HCT116 (cell line): ENCODE measurements at places on chromosomes 2 and 18. TPM values are rescaled to one million over a fixed set of nuclear protein-coding genes. Genes with fewer than 3 reads are reported as not detected.
A peak's percentile ranks its signal among the peaks of the same experiment; 100 is the strongest.

- H3K4me3 ChIP-seq: no peak overlapping the region
- H3K27ac ChIP-seq: no peak overlapping the region
These were observed 124.9 kb downstream of the ALK start for GRCh38 chr2:29796446-29796845.

GRCh38 chr18:3062798-3063680 is 50.1 kb upstream of the LPIN2 start:
- peak; percentile 13 for DNase-seq
- H3K4me3 ChIP-seq: no peak overlapping the region
- no peaks in the 10 kb centered on the region for H3K4me1 ChIP-seq
- H3K27me3 ChIP-seq: no peaks in the 10 kb centered on the region

GRCh38 chr2:47720036-47720435 is 62.9 kb upstream of the MSH6 start:
- no peak for DNase-seq
- no peaks in the 10 kb centered on the region for H3K4me1 ChIP-seq
- no peak overlapping the region for H3K4me3 ChIP-seq
- no peaks in the 10 kb centered on the region for H3K36me3 ChIP-seq
- no peak overlapping the region for H3K27ac ChIP-seq
- no peaks in the 10 kb centered on the region for H3K27me3 ChIP-seq

The CABLES1 gene
- total RNA-seq: 7.7 TPM

The CYBRD1 gene
- total RNA-seq: 14.9 TPM

The CAVIN2 gene
- 0.27 TPM for total RNA-seq
